ENCODE measurements at places on chromosomes 1 and 21.
A peak's percentile ranks its signal among the peaks of the same experiment; 100 is the strongest.

DNA sequence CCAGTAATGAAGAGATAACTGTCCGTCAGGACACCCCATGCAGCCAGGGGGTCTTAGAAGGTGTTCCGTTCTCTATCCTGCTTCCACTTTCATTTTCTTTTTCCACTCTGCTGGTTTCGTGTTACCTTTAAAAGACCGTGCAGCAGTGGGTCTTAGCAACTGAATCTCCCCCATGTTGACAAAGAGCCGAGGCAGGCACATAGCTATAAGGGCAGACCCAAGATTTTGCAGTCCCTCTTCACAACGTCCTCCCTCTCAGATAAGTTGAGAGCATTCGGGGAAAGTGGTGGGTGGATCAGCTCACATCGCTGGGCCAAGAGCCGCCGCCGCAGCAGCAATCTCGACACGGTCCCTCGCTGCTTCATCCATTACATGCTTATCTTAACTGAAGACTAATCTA, 355.5 kb downstream of the LMO4 start:
- no peak for DNase-seq

GRCh38 chr1:14520514-14521163, 77.8 kb upstream of the KAZN start:
- DNase-seq, result no peak

GRCh38 chr1:43035821-43036741, 77.4 kb upstream of the SLC2A1 start:
- DNase-seq, result no peak

DNA sequence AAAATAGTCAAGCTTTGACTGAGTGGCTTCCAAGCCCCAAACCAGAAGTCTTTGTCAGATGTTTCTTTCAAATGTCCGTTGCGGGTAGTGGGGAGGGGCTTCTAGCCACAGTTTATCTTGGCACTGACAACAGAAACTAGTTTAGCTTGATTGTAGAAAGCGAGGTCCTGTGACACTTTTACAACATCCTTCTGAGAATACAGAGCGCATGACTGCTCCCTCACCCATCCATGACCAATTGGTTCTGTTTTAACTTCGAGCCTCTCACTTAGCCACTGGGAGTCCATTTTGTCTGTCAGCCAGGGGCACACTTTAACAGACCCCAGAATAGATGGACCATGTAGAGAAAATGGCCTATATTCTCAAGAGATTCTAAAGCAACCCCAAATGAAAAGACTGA, 199.2 kb upstream of the ST6GALNAC5 start:
- DNase-seq, result no peak

- DNase-seq, result no peak
Measured at GRCh38 chr1:154330669-154331068, 5.3 kb downstream of the ATP8B2 start.

- DNase-seq, result no peak
Measured at GRCh38 chr1:59017501-59018231, 233.8 kb upstream of the JUN start.

DNA sequence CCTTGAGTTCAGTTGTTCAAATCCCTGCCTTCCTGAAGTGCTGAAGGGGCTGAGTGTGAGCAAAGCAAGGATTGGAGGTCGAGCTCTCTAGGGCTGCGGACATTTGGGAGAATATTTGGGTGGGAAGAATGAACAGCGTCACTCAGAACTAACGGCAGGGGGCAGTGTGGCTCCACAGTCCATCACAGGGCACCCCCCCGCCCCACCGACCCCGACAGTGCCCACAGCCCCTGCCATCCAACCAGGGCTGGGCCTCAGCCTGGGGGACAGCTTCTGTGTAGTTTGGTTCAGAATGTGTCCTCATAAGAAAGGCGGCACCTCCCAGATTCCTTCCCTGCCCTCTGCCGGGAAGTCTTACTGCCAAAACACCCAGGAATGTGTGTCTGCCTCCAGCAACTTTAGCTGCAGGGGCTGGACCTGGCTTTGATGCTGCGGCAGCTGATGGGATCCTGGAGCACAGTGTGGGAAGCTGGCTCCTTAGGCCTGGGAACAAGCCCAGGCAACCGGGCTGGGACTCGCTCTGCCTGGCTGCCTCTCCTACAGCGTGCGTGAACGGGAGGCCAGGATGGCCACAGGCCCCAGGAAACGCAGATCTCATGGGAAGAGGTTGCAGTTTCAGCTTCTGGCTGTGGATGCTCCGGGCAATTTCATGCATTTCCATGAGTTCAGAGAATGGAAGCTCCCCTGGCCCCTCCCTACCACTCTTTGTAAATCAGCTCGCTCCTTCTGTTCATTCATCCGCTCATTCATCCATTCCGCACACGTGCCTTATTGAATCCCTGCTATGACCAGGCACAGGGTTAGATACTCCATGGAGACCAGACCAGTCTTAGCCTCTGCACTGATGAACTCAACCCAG, 104.9 kb upstream of the TMPRSS2 start:
- peak; percentile 61 for DNase-seq

- no peak for DNase-seq
Measured at GRCh38 chr1:119032986-119033385, 44.8 kb upstream of the TBX15 start.

- DNase-seq, result no peak
Measured at GRCh38 chr1:115746021-115746690, 22.4 kb downstream of the CASQ2 start.

DNA sequence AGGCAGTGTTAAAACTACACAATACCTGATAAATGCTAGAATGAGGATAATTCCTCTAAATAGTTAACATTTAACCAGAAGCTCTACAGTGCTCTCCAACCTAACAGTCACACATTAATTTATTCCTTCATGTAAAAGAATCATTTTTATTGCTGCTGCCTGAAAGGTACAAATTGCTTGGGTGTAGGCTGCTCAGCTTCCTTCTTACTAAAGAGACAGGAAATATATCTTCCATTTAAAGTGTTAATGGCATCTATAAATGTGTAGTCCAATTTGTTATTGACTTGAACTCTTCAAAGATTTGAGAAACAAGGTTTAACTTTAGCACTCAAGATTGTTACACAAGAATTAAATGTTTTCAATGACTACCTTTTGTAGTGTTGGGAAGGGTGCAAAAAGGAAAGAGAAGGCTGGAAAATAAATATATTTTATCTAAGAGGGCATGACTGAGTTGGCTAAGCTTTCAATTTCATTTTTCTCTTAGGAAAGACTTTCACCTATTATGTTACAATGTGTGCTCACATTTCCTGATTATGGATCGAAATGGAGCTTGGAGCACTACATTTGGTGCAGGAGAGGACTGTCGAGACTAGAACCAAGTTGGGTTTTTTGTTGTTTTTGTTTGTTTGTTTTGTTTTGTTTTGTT, 105.5 kb upstream of the CACYBP start:
- no peak for DNase-seq

GRCh38 chr1:203726417-203726867, 38.5 kb upstream of the LAX1 start:
- DNase-seq, result no peak

GRCh38 chr1:113452921-113453770, 62.8 kb downstream of the MAGI3 start:
- no peak for DNase-seq

DNA sequence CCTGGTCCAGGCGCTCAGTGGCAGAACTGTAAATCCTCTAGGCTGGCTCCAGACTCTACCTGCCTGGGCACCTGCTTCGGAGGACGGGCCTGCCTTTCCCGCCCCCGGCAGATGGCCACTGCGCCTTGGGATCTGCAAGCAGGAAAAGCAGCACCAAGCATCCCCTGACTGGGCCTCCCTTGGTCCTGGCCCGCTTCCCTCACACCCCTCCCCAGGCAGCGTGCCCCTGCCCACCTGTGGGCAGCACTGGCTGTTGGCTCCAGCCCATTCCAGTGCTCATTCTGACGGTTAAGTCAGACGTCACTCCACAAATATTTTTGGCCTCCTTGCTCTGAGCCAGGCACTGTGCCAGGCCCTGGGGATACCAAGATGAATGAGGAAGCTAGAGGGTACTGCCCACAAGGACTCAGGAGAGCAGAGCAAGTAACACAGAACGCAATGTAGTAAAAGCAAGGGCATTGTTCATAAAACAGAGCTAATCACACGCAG, 22.0 kb upstream of the BLACAT1 start:
- DNase-seq, result no peak

DNA sequence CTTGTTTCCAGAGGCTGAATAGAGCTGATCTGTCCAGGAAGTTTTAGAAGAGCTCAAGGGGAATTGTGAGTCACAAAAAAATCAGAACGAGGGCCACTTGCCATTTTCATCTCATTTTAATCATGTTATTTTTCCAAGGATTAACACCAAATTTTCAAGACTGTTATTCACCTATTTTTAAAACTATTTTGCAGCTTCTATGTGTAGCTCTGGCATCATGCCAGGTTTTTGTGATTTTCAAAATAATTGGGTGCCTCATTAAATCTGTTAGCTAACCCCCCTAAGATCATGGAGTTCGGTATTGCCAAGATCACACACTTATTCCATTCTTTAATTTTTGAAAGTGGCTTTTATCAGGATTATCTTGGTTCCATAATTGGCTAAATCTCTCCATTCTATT, 90.9 kb downstream of the RGS7 start:
- no peak for DNase-seq

DNA sequence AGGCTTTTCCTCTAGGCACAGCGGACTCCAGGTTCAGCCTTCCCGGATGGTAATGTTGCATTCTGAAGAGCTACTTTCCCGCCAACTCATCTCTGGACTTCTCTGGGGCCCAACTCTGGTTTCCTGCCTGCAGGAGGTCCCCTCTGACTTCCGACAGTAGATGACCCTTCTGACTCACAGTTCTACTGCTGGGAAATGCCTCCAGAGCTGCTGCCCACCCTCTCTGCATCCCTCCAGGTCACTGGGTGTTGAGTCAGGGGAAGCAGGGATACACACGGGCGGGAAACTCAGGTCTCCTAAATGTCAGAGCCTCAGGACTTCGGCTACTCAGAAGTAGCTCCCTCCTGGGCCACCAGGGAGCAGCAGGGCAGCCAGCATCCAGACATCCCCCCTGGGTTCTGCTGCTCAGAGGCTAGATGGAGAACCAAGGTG, 2.1 kb upstream of the KIF21B start:
- DNase-seq, result no peak

DNA sequence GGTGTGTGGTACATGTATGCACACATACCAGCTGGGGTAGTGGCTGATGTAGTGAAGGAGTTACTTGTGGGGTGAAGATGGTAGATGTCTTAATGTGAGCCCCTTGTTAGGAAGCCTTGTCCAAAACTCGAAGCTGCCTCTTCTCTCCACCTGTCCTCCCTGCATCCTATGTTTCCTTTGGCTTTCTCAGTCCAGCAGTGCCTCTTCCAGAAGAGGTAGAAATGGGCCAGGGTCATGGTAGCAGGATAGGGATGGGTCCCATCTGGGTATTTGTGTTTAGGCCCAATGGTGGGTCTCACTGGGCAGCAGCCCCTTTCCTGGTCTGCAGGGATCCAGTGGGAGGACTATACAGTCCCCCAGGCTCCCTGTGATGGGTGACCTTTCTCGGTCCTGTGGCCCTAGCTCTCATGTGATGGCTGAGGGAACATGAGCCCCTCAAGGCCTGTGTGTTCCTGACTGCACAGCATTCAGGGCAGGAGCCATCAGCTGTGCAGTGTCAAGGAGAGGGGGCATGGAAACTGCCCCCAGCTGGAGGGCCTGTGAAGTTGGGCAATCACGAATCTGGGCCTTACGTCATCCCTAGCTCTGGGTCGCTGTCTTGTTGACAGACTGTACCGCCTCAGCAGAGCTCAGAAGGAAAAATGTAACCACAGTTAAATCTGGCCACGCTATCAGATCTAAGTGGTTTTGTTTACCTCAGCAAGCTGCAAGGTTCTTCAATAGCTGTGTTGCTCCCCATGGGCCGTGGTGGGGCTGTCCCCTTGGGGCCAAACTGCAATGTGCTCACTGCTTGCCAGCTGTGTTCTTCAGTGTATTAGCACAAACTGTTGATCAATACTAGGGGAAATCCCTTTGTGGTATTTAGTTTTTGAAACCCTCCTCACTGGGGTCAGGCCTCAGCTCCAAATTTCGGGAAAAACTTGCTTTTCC, 82.7 kb downstream of the NOS1AP start:
- DNase-seq, result no peak

GRCh38 chr1:111802110-111802509, 46.4 kb downstream of the DDX20 start:
- DNase-seq, result no peak

DNA sequence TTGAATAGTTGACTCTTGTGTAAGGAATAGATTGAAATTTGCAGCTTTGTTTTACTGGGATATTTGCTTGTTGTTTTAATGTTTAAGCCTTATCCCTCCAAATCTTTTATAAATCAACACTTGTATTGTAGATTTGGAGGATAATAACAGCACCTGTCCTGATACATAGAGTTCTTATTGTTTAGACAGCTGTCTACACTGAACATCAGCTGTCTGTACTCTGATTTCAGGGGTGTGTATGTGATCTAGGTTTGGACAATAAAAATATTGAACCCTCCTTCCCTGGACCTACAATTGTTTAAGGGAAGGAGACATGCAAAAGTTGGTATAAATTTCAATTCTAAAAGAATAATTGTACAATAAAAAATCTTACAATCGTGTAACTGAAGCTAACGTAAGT, 48.3 kb upstream of the DPH5 start:
- no peak for DNase-seq

DNA sequence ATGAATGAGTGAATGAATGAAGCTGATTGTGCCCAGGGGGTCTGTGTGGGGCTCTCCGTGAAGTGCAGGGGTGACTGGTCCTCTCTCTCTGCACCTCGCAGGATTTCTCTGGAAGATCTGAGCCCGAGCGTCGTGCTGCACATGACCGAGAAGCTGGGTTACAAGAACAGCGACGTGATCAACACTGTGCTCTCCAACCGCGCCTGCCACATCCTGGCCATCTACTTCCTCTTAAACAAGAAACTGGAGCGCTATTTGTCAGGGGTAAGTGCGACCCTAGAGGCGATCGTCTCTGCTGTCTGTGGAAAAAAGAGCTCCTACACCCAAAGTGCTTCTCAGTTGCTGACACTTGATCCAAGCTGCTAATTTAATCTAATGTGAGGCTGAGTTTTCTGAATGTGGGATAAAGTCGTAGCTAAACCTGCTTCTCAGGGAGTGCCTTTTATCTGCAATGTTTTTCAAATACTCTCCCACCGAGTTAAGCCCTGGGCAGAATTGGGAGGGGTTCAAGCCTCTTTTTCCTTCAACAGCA, 101.7 kb downstream of the HUNK start:
- peak; percentile 57 for DNase-seq

GRCh38 chr1:81654147-81654546, 146.6 kb upstream of the ADGRL2 start:
- no peak for DNase-seq

GRCh38 chr1:25628741-25629421, 12.3 kb downstream of the MAN1C1 start:
- no peak for DNase-seq

- DNase-seq, result no peak
Measured at GRCh38 chr21:16537501-16537900, 807.7 kb downstream of the USP25 start.

GRCh38 chr1:153513666-153514065, 22.1 kb downstream of the S100A6 start:
- DNase-seq, result no peak

GRCh38 chr1:248752161-248753028, 3.2 kb downstream of the LYPD8 start:
- DNase-seq, result no peak

- DNase-seq, result no peak
Measured at GRCh38 chr1:24360681-24361080, 41.5 kb downstream of the GRHL3 start.

- no peak for DNase-seq
Measured at GRCh38 chr1:93851327-93851712, 27.7 kb downstream of the DNTTIP2 start.
